ENCODE measurements at places on chromosomes 6 and 20. TPM values are rescaled to one million over a fixed set of nuclear protein-coding genes. Genes with fewer than 3 reads are reported as not detected.
A peak's percentile ranks its signal among the peaks of the same experiment; 100 is the strongest.

SALL4 gene
- 0.41 TPM for total RNA-seq

- DNase-seq: no peak
Observed at GRCh38 chr6:49370518-49370917, 92.5 kb downstream of the MMUT start.

GRCh38 chr6:7747016-7747415 lies 21.1 kb downstream of the BMP6 start:
- no peak for DNase-seq

DNA sequence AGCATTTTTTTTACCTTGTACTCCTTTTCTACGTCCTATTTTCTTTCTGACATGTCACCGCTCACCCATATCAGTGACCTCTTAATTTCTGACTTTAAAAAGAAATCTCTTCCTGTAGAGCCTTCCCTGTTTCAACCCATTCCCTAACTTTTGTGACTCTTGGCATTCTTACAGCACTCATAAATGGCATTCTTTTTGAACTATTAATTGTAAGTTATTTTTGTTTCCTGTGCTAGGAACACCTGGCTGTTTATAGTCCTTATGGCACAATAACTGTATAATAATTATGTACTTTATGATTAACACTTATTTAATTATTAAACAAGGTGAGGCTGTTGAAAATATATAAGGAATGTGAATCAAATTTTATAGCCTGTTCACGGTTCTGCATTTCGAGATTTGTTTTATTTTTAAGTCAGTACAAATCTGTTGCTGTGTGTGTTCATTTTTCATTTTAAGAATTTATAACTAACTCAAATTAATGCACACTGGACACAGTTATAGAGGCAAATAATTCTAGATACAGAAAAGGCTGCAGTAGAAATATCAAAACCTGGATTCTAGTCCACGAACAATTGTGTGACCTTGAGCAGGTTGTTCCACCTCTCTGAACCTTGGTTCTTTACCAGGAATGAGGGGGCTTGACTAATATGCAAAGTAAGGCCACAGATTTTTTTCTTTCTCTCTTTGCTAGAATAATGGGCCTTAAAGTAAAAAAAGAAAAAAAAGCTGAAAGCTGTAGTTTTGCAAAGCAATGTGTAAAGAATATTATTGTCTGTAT lies 1.5 kb downstream of the KIZ start:
- DNase-seq: no peak

GNRH2 gene
- total RNA-seq: not detected

DNA sequence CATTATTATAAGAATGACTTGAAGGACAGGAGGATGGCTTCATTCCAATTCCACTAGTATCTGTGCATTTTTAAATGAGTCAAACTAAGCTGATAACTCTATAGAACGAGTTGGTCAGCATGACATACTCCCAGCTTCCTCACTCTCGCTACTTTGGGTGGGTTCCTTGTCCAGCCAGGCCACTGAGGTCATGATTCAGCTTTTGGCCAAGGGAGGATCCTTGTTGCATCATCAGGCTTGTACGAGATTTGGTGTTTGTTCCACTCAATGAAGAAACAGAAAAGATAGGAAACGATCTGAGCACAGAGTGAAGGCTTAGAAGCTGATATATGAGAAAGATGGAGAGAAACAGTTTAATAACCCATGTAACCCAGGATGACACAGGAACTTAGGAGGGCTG lies 19.8 kb downstream of the NEDD9 start:
- no peak for DNase-seq

GRCh38 chr6:5490501-5491069 lies 229.3 kb downstream of the FARS2 start:
- DNase-seq: no peak

GRCh38 chr6:142297996-142298753 lies 3.6 kb upstream of the ADGRG6 start:
- no peak for DNase-seq

DNA sequence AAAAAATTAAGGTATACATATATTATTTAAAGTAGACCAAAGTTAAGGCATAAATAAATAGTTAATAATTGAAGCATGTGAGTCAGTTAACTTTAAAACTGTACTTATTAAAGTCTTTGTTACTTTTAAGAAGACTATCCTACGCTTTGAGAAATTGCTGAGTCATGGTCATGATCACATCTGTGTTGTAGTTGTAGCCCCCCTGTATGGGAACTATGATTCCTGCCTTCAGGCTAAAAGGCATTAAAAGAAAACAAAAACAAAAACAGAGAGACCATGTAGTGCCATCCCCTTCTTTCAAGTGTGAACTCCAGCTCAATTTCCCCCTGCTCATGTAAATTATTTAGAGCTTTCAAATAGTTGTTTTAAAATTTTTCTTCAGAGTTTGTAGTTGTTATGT lies 123.4 kb downstream of the FLRT3 start:
- no peak for DNase-seq

GRCh38 chr6:52283111-52283510 lies 1.4 kb downstream of the MCM3 start:
- DNase-seq: no peak

DNA sequence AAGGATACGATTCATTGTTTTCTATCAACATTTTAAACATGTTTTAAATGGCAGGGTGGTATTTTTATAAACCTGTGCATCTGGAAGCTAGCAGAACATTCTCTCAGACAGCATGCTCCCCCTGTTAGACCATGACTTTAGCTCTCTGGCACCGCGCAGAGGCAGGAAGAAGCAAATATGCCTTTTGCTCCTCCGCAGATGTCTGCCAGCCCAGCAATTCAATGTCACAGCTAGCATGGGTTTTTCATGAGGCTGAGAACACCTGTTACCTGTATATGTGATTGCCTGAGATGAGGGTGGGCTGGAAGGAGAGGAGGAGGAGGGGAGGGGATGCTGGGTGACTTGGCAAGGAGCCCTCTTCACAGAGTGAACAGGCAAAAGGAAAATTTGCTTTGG lies 6.7 kb downstream of the MTCH1 start:
- peak; percentile 88 for DNase-seq

GRCh38 chr6:3913958-3914337 lies 64.8 kb downstream of the FAM50B start:
- no peak for DNase-seq

- no peak for DNase-seq
Observed at GRCh38 chr6:53854843-53855567, 60.2 kb downstream of the LRRC1 start.

- no peak for DNase-seq
Observed at GRCh38 chr6:85347812-85348211, 102.1 kb upstream of the NT5E start.

- no peak for DNase-seq
Observed at GRCh38 chr6:126175251-126175650, 164.7 kb upstream of the CENPW start.

DNA sequence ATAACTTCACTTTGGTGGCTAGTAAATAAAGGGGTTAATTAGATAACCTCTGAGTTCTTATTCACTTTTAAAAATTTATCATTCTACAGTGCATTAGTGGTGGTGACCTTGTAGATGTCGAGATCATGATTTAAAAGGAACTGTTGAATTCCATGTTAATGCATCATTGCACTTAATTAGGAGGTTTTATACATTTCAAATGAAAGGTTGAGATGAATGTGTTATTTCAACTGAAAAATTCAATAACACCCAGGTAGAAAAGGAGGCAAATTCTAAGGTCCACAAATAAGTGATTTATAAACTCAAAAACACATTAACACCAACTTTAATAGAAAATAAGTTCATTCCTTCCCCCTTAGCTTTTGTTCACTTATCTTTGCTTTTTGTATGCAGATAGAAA lies 58.3 kb upstream of the TMEM170B start:
- DNase-seq: no peak
